Activated CD4-positive, alpha-beta memory T cell treated with anti-CD3 and anti-CD28 coated beads for 36 hours (primary cell): ENCODE measurements at places on chromosomes 3 and 15. TPM values are rescaled to one million over a fixed set of nuclear protein-coding genes. Genes with fewer than 3 reads are reported as not detected.
A peak's percentile ranks its signal among the peaks of the same experiment; 100 is the strongest.

The DPPA2 gene
- not detected for total RNA-seq

The TAGLN3 gene
- 0.78 TPM for total RNA-seq

The MUSTN1 gene
- total RNA-seq: not detected

The CASR gene
- 0.19 TPM for total RNA-seq

The NKIRAS1 gene
- total RNA-seq: 3.9 TPM

DNA sequence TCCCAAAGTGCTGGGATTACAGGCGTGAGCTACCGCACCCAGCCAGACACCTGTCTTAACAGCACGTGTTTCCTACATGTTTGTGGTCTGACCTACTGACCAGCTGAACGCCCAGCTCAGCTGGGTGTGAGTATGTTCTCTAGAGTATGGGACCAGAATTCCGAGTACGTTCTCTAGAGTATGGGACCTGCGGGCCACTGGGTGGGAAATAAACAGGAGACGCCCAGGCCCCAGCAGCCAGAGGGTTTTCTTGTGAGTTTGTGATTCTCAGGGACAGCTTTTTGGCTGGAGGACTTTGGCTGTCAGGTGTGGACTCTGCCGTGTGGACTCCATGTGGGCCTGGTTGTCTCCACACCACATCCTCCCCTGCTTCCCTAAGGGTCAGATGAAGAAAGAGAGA lies 87.3 kb downstream of the CHRD start:
- no peak overlapping the region for H3K4me3 ChIP-seq
- no peak overlapping the region for H3K27ac ChIP-seq
- H3K27me3 ChIP-seq: peaks cover 12% of the 10 kb centered on the region
- no peak for DNase-seq
- peaks cover 6% of the 10 kb centered on the region for H3K4me1 ChIP-seq

DNA sequence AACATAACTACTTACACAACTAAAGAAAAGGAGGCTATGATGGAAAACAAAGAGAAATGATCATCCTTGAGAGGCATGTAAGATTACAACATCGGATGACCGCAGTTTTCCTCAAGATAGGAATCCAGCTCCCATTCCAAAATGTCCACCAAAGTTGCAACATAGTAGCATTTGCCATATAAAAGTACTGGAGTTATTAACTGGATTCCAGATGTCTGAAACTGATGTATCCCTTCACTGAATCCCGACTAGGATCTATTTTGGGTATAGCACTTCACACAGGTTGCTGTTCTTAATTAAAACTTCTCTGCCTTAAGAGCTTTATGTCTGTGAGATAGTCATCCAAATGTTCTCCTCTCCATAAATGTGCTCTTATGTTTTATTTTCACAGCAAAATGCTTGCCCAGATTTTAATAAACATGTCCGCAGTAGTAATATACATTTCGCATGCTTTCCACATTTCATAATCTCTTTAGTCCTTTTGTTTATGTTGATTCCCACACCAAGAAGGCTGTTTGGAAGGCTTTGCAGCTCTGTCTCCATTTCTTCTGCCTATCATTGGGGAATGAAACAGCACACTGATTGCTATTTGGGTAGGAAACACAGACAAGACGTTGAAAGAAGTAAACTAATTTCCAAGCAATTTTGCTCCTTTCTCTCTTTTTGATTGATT lies 716.5 kb upstream of the CFAP20DC start:
- H3K27me3 ChIP-seq: no peaks in the 10 kb centered on the region
- H3K27ac ChIP-seq: no peak overlapping the region
- no peak overlapping the region for H3K4me3 ChIP-seq
- H3K36me3 ChIP-seq: no peaks in the 10 kb centered on the region

- H3K4me1 ChIP-seq: peaks cover 13% of the 10 kb centered on the region
- peak; percentile 13 for DNase-seq
- no peak overlapping the region for H3K4me3 ChIP-seq
- peaks cover 38% of the 10 kb centered on the region for H3K36me3 ChIP-seq
- H3K27me3 ChIP-seq: no peaks in the 10 kb centered on the region
Measured at GRCh38 chr3:11300970-11301369, 28.8 kb downstream of the ATG7 start.

DNA sequence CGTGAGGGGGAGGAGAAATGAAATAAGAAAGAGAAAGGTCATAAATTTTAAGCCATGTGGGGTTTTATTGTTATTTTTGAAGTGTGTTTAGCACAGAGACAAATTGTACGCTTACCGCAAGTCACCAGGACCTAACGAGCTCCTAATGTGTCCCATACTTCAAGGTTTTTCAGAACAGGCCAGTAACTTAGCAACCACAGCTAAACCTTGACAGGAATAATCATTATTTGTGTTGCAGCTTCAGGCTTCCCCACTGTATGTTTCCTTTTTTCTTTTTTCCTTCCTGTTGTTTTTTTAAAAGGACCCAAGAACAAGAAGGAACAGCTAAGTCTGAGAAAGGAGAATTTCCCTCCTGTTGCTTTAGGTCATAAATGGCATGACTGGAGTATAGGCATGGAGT lies 160.8 kb downstream of the TUSC7 start:
- no peaks in the 10 kb centered on the region for H3K4me1 ChIP-seq
- H3K36me3 ChIP-seq: no peaks in the 10 kb centered on the region
- no peak for DNase-seq
- no peak overlapping the region for H3K27ac ChIP-seq

GRCh38 chr3:52090131-52090932 lies 34.0 kb upstream of the DUSP7 start:
- no peak overlapping the region for H3K4me3 ChIP-seq
- H3K27me3 ChIP-seq: no peaks in the 10 kb centered on the region
- H3K36me3 ChIP-seq: no peaks in the 10 kb centered on the region
- H3K27ac ChIP-seq: no peak overlapping the region
- H3K4me1 ChIP-seq: peaks cover 19% of the 10 kb centered on the region

GRCh38 chr15:56957812-56958406 lies 39.5 kb downstream of the TCF12 start:
- peaks cover 22% of the 10 kb centered on the region for H3K36me3 ChIP-seq
- H3K4me1 ChIP-seq: peaks cover 30% of the 10 kb centered on the region
- no peak overlapping the region for H3K4me3 ChIP-seq
- no peak for DNase-seq
- H3K27me3 ChIP-seq: no peaks in the 10 kb centered on the region

DNA sequence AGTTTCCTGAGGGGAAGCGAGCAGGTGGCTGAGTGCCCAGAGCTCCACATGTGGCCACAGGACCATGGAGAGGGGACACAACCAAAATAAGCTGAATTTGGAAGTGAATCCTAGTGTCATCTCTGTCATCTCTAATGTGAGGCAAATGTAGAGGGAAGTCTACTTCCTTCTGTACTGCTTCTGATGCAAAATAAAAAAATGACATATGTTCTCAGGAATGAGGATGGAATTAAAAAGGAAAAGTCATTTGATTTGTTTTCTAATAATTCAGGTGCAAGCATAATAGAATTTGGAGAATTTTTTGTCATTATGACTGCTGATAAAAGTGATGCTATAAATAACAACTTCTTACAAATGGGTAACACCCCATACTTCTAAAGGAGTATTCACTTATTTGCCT lies 59.5 kb upstream of the POU1F1 start:
- H3K36me3 ChIP-seq: no peaks in the 10 kb centered on the region
- H3K27me3 ChIP-seq: peaks cover 2% of the 10 kb centered on the region
- H3K4me1 ChIP-seq: peaks cover 21% of the 10 kb centered on the region
- H3K27ac ChIP-seq: no peak overlapping the region
- H3K4me3 ChIP-seq: no peak overlapping the region
- DNase-seq: no peak

GRCh38 chr15:92958105-92958504 lies 58.0 kb downstream of the CHD2 start:
- H3K4me3 ChIP-seq: peak overlapping the region; percentile 40
- H3K4me1 ChIP-seq: peaks cover 55% of the 10 kb centered on the region
- no peaks in the 10 kb centered on the region for H3K27me3 ChIP-seq
- H3K36me3 ChIP-seq: peaks cover 79% of the 10 kb centered on the region

- H3K27ac ChIP-seq: no peak overlapping the region
- DNase-seq: no peak
- H3K4me1 ChIP-seq: peaks cover 6% of the 10 kb centered on the region
- H3K4me3 ChIP-seq: no peak overlapping the region
Measured at GRCh38 chr3:132180337-132180791, 136.8 kb upstream of the ACP3 start.

DNA sequence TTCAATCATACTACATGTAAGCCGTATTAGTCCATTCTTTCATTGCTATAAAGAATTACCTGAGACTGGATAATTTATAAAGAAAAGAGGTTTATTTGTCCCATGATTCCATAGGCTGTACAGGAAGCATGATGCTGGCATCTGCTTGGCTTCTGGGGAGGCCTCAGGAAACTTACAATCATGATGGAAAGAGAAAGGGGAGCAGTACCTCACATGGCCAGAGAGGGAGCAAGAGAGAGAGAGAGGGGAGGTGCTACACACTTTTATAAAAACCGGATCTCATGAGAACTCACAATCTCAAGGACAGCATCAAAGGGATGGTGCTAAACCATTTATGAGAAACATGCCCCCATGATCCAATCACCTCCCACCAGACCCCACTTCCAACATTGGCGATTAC lies 14.3 kb upstream of the CLASP2 start:
- peaks cover 4% of the 10 kb centered on the region for H3K36me3 ChIP-seq
- H3K4me1 ChIP-seq: no peaks in the 10 kb centered on the region
- no peak overlapping the region for H3K27ac ChIP-seq
- no peak overlapping the region for H3K4me3 ChIP-seq
